Naive thymus-derived CD4-positive, alpha-beta T cell (primary cell): ENCODE measurements at places on chromosomes 3 and 15.

GRCh38 chr3:44993471-44994205 is 17.6 kb downstream of the EXOSC7 start:
- no peak for DNase-seq

DNA sequence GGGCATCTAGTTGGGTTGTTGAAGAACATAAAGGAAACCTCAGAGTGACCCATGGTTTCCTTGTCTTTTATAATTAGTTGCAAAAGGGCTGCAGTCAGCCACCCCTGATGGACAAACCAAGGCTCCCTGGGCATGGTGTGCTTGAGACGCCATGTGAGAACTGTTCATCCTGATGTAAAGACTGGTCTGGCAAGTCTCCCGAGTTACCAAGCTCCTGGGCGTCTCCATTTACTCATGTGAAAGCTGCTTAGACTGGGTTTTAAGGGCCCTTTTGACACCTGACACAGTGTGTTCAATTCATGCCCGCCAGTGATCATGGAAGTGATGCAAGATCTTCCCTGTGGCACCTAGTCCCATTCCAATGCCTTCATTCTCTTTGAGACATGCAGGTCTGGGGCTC is 49.4 kb downstream of the GRK7 start:
- no peak for DNase-seq

GRCh38 chr3:2837910-2838309 is 272.3 kb downstream of the IL5RA start:
- DNase-seq = no peak

DNA sequence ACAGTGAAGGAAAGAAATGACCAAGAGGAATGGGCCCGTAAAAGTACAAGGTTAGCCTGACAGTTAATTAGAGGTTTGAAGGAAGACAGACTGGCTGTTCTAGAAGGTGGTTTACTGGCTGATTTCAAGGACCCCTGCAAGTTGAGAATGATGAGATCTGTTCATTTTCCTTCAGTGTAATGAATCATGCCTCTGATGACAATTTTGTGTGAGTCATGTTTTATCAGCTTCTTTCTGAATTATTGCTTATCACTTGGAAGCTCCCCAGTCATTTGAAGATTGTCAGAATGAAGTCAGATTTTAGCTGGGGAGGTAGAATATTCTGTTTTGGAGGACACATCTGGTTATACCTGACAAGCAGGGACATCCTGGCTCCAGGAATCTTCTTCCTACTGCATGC is 50.6 kb downstream of the DRD3 start:
- no peak for DNase-seq

GRCh38 chr3:108106031-108106430 is 15.2 kb upstream of the CD47 start:
- no peak for DNase-seq

GRCh38 chr3:11588338-11588737 is 55.4 kb downstream of the VGLL4 start:
- DNase-seq = no peak

DNA sequence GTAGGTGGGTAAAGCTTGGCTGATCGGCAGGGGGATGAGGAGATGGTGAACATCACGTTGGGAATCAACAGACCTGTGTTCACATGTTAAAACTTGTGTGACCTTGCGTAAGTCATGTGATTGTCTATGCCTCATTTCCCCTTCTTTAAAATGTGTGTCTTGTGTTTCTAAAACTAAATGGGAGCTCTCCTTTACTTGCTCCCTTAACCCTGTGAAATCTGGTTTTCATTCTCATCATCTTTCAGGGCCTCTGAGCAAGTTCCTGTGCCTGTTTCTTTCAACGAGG is 29.7 kb upstream of the IREB2 start:
- DNase-seq = no peak

DNA sequence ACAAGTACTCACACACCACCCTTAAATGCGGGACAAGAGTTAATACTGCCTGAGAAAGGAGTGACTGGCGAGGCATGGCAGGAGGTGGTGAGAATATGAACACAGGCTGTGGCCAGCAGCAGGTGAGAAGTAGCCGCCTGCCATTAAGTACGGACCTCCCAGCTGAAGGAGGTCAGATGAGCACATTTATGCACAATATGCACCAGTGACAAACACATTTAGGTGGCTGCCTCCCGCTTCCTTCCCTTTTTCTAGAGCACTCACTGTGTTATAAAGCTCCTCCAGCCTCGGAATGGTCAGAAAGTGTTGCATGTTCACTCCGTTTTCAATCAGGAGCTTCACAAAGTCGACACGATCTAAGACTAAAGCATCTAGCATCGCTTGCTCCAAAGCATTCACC is 52.4 kb downstream of the TRPM1 start:
- no peak for DNase-seq

DNA sequence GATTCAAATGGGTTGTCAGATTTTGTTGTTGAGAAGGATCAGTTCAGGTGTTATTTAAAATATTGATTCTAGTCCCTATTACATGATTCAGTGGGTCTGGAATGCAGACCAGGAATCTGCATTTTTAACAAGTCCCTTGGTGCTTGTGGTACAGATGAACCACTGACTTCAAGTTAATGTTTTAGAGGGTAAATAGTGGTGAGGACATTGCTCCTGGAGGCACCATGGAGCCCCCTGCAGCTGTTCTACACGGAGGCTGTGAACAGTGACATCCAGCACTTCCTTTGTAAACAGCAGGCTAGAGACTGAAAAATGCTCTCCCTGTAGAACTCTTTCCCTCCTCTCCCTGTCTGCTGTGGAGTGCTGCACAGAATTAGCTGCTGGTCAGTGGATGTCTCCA is 4.8 kb upstream of the FSIP1 start:
- no peak for DNase-seq

DNA sequence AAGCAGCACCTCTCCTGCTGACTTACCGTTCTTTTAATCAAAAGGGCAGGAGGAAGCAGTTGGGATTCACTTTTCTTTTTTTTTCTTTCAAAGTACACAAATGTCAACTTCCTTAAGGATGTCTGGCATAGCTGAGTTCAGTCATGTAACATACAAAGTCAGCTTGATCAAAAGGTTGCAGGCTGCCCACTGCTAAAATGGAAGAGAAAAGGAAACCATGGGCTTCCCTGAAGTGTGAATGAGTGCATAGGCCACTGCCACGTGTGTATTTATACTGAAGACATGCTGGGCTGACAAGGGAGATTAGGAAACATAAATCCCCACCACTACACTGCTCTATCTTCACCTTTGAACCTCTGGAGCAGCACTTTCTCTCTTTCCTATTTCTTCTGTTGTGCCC is 312.5 kb downstream of the TIGIT start:
- DNase-seq = no peak

GRCh38 chr15:70160267-70160666 is 62.5 kb upstream of the TLE3 start:
- no peak for DNase-seq

DNA sequence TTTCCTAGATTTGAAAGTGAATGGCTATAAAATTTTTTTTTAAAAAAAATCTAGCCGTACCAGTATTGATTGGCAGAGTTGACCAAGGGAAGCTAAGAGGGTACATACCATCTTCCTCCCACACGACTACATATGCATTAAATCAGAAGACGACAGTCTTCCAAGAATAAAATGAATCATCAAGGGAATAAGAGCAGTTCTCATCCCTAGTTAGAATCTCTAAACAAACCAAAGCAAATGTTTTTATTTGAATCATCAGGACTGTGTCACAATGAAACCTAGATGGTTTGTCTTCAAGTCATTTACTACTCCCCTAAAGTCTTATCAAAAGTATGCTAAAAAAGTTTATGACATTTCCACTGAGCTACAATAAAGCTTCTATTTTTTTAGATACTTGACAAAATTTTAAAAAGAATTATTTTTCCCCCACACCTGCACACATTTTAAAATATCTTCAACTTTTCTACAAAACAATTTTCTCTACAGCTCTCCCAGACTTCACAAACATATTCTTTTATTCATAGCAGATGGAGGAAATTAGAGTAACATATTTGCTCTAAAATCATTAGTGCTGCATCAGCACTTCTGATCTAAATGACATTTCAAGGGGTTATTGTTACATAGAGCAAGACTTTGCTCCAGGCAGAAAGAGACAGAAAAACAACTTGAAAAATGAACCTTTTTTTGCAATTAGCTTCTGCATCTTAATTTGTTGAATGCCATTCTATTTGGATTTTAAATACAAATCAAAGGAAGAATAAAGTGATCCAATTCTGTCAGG is 547.1 kb downstream of the FHIT start:
- no peak for DNase-seq

GRCh38 chr3:139173372-139174108 is 128.8 kb upstream of the PRR23C start:
- DNase-seq = no peak

- DNase-seq = no peak
Observed at GRCh38 chr3:127786353-127787070, 35.8 kb downstream of the MGLL start.

- no peak for DNase-seq
Observed at GRCh38 chr3:42984701-42985100, 5.6 kb downstream of the GASK1A start.

DNA sequence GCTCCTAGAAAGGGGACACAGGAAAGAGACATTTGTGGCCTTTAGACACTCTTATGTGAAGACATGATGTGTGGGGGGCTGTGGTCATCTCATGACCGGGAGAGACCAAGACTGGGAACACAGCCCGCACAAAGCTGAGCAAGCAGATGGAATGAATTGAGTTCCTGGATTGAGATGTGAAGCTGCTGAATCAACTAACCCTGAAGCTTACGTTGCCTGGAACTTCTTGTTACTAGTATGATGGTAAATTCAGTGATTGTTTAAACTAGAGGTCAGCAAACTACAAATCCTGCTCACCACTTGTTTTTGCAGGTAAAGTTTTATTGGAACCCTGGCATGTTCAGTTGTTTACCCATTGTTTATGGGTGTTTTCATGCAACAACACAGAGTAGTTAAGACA is 83.4 kb upstream of the BHLHE40 start:
- DNase-seq = no peak

GRCh38 chr3:130354430-130354829 is 9.0 kb downstream of the COL6A5 start:
- DNase-seq = no peak

- DNase-seq = no peak
Observed at GRCh38 chr3:41241161-41241560, 41.9 kb downstream of the CTNNB1 start.

DNA sequence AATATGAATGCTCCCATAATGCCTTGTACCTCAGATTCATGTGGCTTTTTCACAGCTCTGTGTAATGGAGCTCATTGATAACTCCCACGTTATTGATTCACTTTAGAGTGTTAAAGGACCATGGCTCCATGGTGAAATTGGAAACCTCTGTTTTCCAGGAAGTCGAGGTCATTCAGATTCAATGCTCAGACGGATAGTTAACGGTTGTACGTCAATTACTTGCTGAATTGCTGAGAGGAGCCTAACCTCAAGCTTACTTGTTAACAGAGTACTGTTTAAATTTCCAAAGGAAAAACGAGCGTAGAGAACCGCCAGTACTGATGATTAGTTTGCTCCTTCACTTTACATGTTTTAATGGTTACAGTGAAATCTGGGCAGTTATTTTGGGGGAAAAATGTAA is 11.1 kb downstream of the ABHD17C start:
- DNase-seq = no peak

DNA sequence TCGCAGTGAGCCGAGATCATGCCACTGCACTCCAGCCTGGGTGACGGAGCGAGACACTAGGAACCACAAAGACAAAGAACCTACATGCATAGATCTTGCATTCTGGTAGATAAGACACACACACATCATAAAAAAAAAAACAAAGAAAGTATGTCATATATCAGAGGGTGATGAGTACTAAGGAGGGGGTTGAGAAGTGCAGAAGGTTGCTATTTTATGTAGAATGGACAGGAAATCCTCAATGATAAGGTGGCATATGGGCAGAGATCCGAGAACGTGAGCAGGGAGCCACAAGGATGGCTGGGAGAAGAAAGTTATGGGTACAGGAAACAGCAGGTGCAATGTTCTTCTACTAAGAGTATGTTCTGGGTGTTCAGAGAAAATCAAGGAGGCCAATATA is 118.8 kb downstream of the MEX3B start:
- no peak for DNase-seq

- no peak for DNase-seq
Observed at GRCh38 chr15:46848704-46849103, 868.6 kb upstream of the SEMA6D start.
